Stimulated activated CD4-positive, alpha-beta T cell treated with anti-CD3 and anti-CD28 coated beads, Interleukin-1b, Interleukin-23, amount 100 ng/mL, for 1 hour (primary cell): ENCODE measurements at places on chromosomes 6 and 20.

DNA sequence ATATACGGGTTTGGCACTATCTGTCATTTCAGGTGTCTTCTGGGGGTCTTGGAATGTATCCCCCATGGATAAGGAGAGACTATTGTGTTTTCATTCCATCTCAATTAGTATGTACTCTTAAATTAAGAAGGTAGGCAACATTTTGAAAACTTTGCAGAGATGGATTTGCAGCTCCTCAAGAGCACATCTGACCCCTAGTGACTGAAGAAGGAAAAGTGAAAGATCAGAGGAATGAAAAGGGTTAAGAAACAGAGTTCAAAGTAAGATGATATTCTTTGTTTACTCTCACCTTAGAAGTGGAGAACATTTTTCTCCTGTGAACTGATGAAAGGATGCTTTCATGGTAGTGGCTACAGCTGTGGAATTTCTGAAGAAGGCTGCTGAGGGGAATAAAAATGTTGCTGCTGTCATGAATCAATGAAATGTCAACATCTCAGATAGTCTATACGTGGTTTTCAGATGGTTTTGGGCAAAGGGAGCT, 41.5 kb downstream of the SH3BGRL2 start:
- DNase-seq, result no peak

DNA sequence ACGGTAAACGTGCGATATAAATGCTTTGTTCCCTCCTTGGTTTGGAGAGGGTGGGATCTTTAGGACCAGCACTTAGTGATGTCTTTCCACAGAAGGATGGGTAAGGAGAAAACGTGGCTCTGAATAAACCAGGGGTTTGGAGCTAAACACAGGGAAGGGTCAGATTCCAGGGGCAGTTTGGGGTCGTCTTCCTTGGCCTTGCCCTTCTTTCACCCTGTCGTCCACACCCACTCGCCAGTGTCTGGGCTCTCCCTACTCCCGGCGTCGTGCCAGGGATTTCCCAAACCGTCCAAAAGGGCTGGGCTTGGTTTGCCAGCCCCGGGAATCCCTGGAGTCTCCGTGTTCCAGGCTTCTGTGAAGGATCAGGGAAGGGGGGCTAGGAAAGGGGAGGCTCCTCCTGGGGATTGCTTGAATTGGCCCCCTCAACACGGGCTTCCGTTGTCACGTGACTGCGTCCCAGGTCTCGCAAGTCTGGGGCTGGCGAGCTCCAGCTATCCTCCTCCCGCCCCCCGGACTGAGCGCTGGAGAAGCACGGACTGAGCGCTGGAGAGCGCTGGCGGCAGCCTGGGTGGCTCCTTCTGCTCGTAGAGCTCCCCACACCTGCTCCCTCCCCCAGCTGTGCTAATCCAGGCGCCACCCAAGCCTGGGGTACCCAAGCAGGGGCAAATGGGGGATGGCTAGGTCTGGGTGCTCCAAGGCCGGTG, 9.4 kb upstream of the ARMC12 start:
- no peak for DNase-seq

GRCh38 chr6:23243854-23244253, 674.5 kb downstream of the HDGFL1 start:
- DNase-seq, result no peak

DNA sequence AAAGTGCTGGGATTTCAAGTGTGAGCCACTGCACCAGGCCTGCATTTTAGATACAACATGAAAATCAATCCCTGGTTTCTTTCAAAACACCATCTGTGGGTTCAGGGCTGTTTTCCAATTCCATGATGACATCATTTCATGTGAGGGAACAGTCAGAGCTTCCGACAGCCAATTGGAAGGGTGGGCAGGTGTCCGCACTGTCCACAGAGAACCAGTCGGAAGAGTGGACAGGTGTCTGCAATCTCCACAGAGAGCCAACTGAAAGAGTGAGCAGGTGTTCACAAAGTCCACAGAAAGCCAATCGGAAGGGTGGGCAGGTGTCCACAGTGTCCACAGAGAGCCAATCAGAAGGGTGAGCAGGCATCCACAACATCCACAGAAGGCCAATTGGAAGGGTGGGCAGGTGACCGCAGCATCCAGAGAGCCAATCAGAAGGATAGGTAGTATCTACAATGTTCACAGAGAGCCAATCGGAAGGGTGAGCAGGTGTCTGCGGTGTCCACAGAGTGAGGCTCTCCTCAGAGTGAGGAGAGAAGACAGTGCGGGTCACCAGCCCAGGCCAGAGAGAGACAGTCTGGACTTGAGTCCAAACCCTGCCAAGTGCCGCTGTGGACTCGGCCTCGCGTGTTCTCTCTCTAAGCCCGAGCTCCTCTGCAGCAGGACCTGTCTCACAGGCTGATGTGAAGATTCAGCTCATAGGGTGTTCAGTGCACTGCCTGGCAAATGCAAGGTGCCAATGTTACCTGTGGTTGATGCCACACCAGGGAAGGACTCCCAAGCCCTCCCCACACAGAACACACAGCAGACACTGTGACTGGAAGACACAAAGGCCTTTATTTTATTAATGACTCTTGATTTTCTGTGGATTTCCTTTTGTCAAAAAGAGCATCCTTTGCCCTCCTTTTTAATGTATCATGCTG, 57.3 kb downstream of the DLL1 start:
- no peak for DNase-seq

GRCh38 chr6:125262016-125263013, 39.5 kb downstream of the HDDC2 start:
- DNase-seq, result no peak

DNA sequence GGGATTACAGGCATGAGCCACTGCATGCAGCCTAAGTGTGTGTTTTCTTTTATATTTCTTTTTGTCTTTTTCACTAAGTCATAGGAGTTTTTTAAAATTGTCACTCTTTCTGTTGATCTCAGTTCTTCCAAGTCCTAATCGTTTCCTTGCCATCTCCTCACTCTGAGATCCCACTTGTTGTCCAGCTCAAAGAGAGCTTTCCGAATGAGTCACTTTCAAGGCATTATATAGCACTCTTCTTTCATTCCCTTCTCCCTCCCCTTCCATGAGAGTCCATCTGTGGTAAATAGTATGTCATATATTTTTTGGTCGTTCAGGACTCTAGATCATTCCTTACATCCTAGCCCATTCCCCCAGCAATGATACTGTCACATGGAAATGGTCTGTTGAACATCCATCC, 4.3 kb downstream of the VAPB start:
- no peak for DNase-seq

GRCh38 chr20:38523697-38524096, 51.1 kb downstream of the RALGAPB start:
- DNase-seq, result no peak

- no peak for DNase-seq
Observed at GRCh38 chr6:71333697-71334096, 45.1 kb downstream of the OGFRL1 start.

DNA sequence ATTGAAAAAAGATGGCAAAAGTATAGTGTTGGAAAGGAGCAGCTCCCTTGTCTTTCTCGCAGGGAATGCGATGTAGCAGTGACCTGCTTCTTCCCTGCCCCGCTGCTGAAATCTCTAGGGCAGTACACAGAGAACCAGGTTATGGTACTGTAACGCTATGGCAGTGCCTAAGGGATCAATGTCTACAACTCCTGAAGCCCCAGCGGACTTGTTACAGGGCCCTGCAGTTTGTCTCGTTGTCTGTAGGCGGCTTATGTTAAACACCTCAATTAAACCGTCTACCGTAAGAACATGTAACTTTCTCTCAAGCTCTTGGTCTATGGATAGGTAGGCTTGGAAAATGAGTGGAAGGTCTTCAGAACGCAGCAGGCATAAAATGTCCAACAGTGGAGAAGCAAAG, 44.8 kb upstream of the SLC17A4 start:
- no peak for DNase-seq

- DNase-seq, result no peak
Observed at GRCh38 chr6:132362442-132363185, 38.7 kb downstream of the MOXD1 start.

- no peak for DNase-seq
Observed at GRCh38 chr6:43396408-43397149, 27.1 kb upstream of the ZNF318 start.

DNA sequence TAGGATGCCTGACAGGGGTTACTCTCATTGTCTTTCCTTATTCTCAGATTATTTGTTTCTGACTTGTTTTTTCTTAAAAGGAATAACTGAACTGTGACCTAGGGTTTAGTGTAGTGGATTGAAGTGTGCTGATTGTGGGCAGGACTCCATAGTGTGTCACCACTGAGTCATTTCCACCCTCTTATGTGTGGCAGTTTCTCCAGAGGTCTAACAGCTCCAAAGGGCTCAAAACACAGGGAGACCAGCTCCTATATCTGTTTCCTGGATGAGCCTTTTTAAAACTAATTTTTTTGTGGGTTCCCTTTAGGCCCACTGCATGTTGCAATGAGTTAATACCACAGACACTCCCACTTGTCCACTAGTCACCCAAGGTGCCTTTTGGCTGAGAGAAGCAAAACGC, 951.1 kb upstream of the ADGRB3 start:
- no peak for DNase-seq

GRCh38 chr20:51467956-51468626, 74.4 kb downstream of the NFATC2 start:
- DNase-seq, result no peak

GRCh38 chr20:1263853-1264252, 2.2 kb upstream of the SNPH start:
- DNase-seq, result no peak

GRCh38 chr6:15242937-15243614, 2.8 kb upstream of the JARID2 start:
- no peak for DNase-seq

DNA sequence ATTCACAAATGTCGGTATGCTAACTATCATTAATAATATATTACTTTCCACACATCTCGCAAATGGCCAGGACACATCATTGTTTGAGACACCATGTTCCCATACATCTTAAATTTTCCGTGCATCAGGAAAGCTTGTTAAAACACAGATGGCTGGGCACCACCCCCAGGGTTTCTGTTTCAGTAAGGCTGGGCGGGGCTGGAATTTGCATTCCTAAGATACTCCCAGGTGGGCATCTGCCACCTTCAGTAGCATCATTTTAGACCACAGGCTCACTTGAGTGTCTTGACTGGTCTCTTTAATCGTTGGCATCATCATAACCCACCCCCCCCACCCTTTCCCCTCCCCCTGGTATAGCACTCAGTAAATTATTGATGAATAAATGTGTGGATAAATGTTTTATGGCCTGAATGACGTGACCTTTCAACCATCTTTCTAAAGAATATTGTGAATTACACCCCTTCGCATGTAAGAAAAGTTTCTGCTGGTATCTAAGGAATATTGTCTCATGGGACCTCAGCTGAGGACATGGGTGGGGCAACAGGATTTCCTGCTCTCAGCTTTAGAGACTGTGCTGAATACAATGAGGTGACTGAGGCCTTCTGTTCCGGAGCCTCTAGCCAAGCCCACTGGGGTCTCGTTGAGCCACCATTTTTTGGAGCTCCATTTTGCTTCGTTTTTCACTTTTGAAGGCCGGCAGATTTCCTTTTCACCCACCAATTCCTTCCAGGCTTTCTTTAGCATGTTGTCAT, 124.1 kb upstream of the NEDD9 start:
- DNase-seq, result no peak

GRCh38 chr20:14832630-14833029, 495.2 kb upstream of the FLRT3 start:
- no peak for DNase-seq

DNA sequence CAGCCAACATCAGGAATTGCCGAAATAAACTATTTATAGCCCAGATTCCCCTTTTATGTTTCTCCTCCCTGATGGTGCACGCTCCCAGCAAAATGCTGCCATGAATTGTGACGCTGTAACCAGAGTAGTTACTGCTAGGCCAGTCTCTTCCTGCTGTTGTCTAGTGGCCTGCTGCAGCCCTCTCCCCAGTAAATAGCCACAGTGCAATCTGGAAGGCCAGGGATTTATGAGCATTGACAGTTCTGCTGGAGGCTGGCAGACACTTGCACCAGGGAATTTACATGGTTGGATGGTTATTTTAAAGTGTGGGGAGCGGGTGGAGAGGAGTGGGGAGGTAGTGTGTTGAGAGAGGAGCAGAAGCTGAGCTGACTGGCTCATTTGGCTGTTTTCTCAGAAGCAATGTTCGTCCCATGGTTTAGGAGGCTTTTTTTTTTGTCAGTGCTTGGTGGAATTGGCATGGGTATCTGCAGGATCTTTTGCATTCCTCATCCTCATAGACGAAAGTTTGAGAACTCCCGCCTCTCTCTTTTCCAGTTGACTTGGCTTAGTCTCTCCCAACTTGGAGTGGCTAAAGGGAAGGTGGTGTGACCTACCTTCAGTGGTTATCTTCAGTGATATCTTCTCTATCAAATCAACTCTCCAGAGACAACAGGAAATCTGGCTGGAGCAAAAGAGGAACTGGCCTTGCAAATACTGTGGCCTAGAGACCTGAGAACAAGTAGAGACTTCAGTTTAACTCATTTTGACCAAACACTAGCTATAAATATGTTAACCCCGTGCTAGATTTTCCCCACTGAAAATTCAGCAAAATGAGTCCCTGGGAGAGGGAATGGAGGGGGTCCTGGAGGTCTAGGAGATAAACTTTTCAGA, 99.3 kb upstream of the VSTM2L start:
- DNase-seq, result no peak

- no peak for DNase-seq
Observed at GRCh38 chr6:105372849-105373182, 30.1 kb downstream of the PREP start.

- no peak for DNase-seq
Observed at GRCh38 chr20:1310506-1311190, 18.3 kb downstream of the SDCBP2 start.

DNA sequence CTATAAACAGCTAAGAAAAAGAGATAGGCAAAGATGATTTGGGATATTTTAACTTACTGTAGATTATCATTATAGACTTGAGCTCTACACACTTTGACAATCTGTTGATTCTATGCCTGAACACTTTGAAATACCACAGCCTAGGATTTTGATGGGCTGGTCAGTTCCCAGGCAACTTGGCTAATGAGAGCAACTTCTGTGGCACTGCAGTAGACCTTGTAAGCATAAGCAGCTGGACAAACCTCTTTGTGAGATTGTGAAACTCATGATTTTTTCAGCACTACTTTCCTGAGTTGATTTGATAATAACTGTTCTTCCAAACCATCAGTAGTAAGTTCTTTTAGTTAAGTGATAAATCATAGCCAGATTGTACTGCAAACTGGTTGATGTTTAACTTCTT, 27.1 kb upstream of the ELOVL5 start:
- no peak for DNase-seq

- DNase-seq, result no peak
Observed at GRCh38 chr6:106637717-106638341, 8.5 kb downstream of the QRSL1 start.
